Stimulated activated effector memory CD8-positive, alpha-beta T cell treated with anti-CD3 and anti-CD28 coated beads, Interleukin-12 subunit alpha, Interleukin-12 subunit beta, amount 100 ng/mL, for 72 hours (primary cell): ENCODE measurements at places on chromosomes 12 and 14.
A peak's percentile ranks its signal among the peaks of the same experiment; 100 is the strongest.

DNA sequence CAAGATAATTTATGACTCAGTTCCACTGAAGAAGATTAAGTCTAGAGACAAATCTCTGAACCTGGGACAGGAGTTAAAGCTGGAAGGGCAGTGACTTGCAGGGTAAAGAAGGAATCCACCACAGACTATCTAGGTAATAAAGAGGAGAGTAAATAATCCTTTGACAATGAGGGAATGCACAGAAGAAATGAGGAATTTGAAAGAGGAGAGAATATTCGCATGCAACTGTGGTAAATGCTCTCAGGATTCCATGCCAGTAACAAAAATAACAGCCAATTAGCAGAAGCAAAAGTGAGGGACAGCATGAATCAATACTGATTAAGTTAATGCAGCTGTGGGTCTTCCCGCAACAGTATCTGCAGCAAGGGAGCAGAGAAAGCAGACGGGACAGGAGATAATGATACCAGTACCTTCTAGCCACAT lies 77.0 kb downstream of the KITLG start:
- no peak for DNase-seq

GRCh38 chr14:88985654-88986053 lies 161.2 kb downstream of the TTC8 start:
- DNase-seq: no peak

- no peak for DNase-seq
Measured at GRCh38 chr12:79525357-79525756, 165.4 kb downstream of the PAWR start.

DNA sequence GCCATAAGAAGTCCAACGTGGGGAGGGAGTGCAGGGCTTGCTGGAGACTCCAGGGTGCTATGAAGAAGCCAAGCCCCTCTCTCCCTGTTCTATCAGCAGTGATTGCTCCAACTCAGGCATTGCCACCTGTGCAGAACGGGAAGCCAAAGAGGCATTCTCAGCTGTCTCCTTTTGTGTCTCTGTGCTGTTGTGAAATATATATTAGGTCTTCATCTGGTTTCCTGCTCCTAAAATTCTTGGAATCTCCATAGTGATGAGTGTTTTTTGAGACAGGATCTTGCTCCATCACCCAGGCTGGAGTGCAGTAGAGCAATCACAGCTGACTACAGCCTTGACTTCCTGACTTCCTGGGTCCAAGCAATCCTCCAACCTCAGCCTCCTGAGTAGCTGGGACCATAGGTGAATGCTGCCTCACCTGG lies 51.2 kb upstream of the AEBP2 start:
- DNase-seq: no peak

- peak; percentile 60 for DNase-seq
Measured at GRCh38 chr12:130880411-130880885, 8.6 kb downstream of the RAN start.

DNA sequence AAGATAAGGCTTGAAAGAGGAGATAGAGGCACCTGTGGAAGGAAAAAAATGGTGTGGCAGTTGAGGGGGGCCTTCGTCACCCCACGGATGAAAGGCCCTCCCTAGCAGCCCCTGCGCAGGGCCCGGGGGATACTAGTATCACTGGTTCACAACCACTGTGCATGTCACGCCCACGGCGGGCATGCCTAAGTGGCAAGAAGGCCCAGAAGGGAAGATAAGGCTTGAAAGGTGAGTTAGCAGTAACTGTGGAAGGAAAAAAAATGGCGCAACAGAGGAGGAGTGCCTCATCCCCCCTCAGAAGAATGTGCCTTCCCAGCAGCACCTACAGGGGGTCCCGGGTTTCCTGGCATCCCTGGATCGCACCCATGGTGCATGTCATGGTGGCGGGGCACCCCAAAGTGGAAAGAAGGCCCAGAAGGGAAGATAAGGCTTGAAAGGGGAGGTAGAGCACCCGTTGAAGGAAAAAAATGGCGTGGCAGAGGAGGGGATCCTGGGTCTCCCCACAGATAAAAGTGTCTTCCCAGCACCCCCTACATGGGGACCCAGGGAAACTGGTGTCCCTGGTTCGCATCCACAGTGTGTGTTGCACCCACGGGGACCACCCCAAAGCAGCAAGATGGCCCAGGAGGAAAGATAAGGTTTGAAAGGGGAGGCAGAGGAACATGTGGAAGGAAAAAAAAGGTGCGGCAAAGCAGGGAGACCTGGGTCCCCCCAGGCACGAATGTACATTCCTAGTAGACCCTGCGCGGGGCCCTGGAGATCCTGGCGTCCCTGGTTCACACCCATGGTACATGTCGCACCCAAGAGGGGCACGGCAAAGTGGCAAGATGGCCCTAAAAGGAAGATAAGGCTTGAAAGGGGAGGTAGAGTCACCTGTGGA lies 279.2 kb downstream of the ALG10 start:
- no peak for DNase-seq

DNA sequence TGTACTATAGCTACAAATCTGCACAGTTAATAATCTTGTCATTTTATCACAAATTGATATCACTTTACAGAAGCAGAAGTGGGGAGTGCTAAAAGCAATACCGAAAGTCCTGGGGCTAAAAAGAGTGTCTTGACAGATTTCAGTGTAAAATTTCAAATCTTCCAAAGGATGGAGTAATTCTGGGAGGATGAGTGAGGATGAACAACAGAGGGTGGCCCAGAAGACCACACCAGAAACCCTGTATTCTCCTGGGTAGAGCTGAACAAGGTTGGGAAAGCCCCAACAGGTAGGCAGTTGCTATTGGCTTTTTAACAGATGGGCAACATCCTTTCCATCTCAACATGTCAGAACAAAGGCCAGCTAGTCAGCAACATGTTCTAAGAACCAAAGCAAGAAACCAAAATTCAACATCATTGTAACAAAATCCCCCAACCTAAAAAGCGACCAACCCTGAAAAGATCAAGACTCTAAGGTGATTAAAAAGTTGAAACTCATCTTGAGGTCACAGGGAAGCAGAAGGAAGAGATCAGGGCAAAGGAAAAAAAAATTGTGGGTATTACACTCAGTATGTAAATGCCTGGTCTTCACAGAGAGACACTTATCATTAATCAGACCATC lies 38.8 kb downstream of the CBX5 start:
- DNase-seq: no peak

- DNase-seq: no peak
Measured at GRCh38 chr14:68140076-68140741, 320.6 kb downstream of the RAD51B start.

- no peak for DNase-seq
Measured at GRCh38 chr12:53670971-53671370, 4.9 kb downstream of the ATP5MC2 start.

- no peak for DNase-seq
Measured at GRCh38 chr14:68103853-68104252, 284.3 kb downstream of the RAD51B start.

- DNase-seq: no peak
Measured at GRCh38 chr12:119301379-119301778, 33.1 kb upstream of the CCDC60 start.

GRCh38 chr12:11703378-11703777 lies 53.9 kb downstream of the ETV6 start:
- DNase-seq: no peak

DNA sequence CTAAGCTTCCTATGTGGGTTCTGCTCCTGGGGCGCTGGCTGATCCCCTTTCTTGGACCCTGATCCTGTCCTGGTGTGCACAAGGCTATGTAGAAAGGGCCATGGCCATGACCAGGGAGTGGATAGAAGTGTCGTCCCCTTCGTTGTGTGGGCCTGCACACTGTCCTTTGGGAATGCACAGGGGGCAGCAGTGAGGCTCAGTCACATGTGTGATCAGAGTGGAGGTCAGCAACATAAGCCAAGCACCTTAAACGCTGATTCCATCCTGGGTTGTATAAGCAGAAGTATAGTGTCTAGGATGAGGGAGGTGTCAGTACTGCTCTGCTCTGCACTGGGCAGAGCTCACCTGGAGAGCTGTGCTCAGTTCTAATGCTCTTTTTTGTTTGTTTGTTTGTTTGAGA lies 48.4 kb downstream of the ESRRB start:
- DNase-seq: no peak

DNA sequence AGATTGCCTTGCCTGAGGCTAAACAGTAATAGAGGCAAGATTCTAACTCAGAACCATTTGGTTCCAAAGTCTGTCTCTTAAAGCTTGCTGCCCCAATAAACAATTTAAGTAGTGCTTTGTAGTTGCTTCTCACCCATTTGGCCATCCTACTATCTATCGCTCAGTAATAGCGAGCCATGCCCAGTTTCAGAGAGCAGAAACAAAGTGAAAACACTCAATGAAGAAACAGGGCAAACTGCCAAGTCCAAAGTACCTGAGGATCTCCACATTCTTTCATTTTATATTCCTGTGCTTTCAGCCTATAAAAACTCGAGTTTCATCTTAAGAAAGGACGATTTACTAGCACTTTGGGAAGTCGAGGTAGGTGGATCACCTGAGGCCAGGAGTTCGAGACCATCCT lies 103.3 kb upstream of the BBS10 start:
- no peak for DNase-seq

DNA sequence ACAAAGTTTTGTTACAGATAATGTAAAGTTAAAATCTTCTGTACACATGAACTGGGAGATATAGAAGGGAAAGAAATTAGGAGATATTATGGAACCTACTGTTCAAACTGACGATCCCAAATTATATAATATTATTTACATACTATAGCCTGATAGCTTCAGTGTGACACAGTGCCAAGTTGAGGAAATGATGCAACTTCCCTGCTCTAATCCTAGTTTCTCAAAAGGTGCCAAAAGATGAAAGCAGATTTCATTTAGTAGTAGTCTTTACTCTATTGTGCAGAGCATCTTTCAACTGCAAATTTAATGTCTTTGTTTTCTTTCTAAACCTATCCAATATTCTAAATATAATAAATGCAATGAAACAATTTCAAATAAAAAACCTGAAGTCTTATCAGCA lies 46.9 kb downstream of the COCH start:
- DNase-seq: no peak

DNA sequence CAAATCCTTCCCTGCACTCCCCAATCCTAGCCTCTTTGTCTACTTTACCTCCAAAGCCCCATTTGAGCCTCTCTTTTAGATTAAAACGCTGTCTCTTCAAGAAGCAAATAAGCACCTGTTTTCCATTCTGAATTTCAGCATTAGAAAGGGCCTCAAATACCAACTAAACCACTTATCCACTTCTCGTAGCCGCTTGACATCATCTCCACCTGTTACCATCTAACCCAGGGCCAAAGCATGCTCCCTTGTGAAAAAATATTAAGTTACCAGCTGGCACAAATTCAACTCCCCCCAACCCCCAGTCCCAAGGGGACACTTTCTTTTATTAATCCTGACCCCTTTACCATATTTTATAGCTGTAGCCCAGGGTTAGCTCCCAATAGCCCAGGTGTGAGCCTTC lies 43.1 kb downstream of the GPHB5 start:
- no peak for DNase-seq

GRCh38 chr14:74641601-74642391 lies 29.8 kb upstream of the LTBP2 start:
- no peak for DNase-seq

GRCh38 chr14:105391541-105391940 lies 6.8 kb upstream of the TEX22 start:
- DNase-seq: no peak

- DNase-seq: no peak
Measured at GRCh38 chr14:88043529-88044443, 38.9 kb downstream of the GPR65 start.

DNA sequence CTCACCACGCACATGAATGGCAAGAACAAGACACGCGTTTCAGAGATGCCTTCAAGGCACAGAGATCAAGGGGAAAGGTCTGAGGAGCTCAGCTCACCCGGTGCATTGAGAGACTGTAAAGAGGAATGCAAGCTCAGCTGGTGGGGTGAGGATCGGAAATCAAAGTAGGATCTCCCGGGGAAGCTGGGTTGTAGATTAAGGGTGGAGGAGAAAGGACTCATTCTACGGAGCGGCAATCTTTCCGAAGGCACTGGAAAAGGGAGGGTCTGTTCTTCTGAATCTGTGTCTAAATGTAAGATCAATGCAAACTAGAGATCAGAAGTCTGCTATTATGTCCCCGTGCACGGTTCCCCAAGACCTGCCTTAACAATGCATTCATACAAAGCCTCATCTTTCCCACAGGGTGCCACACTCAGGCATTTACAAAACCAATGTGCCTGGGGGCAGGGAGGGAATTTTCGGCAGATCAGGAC lies 41.6 kb upstream of the PYGL start:
- DNase-seq: no peak

- no peak for DNase-seq
Measured at GRCh38 chr14:91243074-91243471, 1.4 kb downstream of the GPR68 start.

GRCh38 chr14:20198991-20199390 lies 8.3 kb downstream of the OR11G2 start:
- no peak for DNase-seq
